ENCODE measurements at places on chromosomes 2 and 18.
A peak's percentile ranks its signal among the peaks of the same experiment; 100 is the strongest.

- no peak for DNase-seq
Observed at GRCh38 chr2:215136669-215137328, 1.6 kb downstream of the ABCA12 start.

DNA sequence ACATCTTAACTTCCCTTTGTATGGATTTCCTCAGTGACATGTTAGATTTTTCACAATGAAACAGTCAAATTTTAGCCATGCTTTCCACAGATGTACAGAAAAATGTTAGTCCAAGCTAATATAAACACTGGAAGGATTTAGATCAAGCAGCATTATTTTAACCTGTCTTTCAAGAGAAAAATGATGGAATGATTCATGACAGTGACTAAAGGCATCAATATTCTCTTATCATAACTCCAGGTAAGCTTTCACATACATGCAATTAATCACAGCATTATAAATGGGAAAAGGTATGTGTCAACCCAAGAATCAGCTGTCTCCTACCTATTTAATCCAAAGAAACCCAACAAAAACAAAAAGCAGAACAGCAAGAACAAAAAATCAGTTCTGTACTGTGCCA, 92.7 kb downstream of the NCKAP5 start:
- no peak for DNase-seq

- DNase-seq, result no peak
Observed at GRCh38 chr18:23563377-23564043, 22.8 kb downstream of the NPC1 start.

DNA sequence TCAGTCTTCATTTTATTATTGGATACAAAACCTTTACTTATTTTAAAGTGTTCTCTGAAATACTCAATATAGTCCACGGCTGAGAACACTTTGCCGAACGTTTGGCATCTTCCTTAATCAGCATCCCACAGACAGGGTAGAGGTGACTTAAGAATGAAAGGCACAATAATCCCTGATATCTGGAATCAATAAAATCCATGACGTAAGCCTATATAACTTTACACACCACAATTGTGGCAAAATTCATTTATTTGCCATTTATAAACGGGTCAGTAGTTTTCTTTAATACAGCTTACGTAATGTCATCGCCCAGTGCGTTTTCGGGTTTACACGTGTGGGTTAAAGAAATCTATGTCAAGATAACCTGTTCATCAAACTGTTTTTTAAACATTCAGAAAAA, 1.3 kb downstream of the MGAT4A start:
- DNase-seq, result no peak

DNA sequence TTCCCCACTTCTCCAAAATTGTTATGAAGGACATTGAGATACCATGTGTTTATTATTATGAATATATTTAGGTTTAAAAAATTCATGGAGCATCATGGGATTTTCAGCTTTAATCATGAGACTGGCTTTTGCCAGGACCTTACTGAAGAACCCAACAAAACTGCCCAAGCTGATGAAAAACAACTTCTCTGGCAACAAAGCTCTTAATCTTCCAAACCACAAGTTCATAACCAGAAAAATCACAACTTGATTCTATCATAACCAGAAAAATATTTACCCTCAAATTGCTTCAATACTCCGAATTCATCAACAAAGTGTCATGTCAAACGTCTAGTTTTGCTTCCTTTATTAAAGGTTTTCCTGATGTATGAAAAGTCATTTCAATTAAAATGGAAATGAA, 971.8 kb upstream of the ACVR2A start:
- no peak for DNase-seq

DNA sequence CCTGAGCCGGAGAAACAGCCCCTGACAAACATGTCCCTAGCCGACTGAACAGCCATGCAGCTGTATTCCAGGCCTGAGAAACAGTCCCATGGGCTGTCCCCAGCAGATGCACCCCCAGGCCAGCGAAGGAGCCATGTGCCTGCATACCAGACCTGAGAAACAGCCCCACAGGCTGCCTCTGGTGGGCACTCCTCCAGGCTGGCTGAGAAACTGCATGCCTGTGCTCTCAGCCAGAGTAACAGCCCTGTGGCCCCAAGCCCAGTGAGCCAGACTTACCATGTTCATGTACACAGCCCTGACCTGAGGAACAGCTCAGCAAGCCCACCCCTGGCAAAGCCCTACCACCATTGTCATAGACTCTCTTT, 24.8 kb downstream of the BOLL start:
- DNase-seq, result no peak

DNA sequence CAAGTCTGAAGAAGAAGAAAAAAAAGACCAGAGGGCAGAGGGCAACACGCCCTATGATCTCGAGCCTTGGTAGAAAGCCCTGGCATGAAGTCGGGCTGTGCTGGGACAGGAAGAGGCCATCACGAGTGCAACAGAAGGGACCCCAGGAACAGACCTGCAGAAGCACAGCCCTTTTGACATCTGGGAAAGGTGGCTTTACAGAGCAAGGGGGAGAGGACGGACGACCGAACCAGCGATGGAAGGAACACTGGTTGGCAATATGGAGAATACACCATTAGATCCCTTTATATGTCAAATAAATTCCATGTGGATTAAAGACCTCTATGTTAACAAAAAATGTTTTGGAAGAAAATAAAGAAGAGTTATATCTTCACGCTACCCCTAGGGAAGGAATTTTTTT, 10.7 kb downstream of the KIF1A start:
- no peak for DNase-seq

- peak; percentile 85 for DNase-seq
Observed at GRCh38 chr2:14632133-14632936, at the start of gene LRATD1. Gene LRATD1, plus strand, starts transcription at chr2:14632717. Its CDS starts 1,263 bp downstream, at chr2:14633980.

GRCh38 chr2:163592954-163593622, 142.7 kb downstream of the FIGN start:
- DNase-seq, result no peak

Data from NCI-H187 treated with DMSO at 0.1 percent for 48 hours (cell line).